ENCODE measurements at places on chromosomes 12 and 14. TPM values are rescaled to one million over a fixed set of nuclear protein-coding genes. Genes with fewer than 3 reads are reported as not detected.

The SDR9C7 gene
- not detected for total RNA-seq

The WNT1 gene
- 0.23 TPM for total RNA-seq

- H3K27ac ChIP-seq = no peak overlapping the region
- H3K4me3 ChIP-seq = no peak overlapping the region
These were observed 14.1 kb upstream of the TMEM119 start for GRCh38 chr12:108611884-108612415.

DNA sequence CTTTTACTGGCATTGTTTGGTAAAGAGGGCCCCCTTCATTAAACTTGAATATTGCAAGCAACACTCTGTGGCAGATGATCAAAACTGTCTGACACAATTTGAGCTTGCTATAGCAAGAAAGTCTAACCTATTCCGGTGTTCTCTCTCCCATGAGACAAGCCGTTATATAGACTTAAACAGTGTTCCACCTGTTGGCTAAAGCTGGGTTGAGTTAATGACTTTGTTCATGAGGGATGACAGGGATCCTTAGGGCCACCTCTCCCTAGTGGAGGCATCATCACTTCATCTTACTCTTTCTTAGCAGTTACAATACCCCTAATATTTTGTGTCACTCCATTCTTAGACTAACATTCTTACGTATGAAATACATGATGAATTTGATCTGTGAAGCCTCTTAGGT is 3.8 kb downstream of the EIF5 start:
- peaks cover 68% of the 10 kb centered on the region for H3K4me1 ChIP-seq
- no peak overlapping the region for H3K27ac ChIP-seq
- no peak for DNase-seq
- no peak overlapping the region for H3K4me3 ChIP-seq
- H3K27me3 ChIP-seq = no peaks in the 10 kb centered on the region

DNA sequence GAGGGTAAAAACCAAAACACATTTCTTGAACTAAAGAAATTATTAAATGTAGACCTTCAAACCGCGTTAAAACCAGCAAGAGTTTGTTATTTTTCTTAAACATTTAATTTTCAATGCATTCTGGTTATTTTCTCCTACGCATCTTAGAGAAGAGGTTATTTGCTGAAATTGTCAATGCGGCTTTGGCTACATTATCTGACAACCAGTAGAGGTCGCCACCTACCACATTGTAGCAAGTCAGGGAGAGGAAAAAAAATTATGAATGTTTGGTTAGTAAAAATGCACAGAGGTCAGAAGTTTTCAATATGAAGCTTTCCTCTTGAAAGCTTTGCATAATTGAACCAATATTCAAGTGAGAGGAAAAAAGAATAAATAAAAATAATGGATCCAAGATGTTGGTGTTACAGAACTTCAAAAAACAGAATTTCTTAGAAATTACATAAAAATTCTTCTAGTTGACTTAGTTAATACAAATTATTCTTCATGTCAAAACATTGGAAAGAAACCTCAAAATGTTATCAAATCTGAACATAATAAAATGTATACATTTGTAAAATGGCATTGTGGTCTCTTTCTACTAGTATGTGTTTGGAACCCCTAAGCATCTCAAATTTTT is 159.4 kb upstream of the TMTC2 start:
- H3K4me1 ChIP-seq = no peaks in the 10 kb centered on the region
- H3K27me3 ChIP-seq = no peaks in the 10 kb centered on the region
- no peaks in the 10 kb centered on the region for H3K36me3 ChIP-seq

DNA sequence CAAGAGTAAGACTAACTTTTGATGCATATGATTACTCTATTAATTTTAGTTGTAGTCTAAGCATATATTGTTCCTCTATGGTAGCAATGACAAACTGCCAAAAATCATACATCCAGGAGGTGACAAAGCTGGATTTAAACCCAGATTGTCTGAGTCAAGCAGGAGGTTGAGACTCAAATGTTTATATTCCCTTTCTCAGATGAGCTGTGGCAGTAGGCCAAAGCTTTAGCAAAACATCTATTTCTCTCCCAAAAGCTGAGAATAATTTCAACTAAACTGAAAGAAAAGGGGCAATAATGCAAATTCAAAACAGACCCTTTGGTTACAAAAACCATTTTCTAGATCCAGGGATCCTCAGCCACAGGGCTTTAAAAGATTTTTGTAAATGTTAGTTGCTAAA is 173.6 kb downstream of the SEC23A start:
- H3K36me3 ChIP-seq = no peaks in the 10 kb centered on the region
- no peak for DNase-seq
- no peak overlapping the region for H3K27ac ChIP-seq
- no peak overlapping the region for H3K4me3 ChIP-seq
- no peaks in the 10 kb centered on the region for H3K4me1 ChIP-seq

DNA sequence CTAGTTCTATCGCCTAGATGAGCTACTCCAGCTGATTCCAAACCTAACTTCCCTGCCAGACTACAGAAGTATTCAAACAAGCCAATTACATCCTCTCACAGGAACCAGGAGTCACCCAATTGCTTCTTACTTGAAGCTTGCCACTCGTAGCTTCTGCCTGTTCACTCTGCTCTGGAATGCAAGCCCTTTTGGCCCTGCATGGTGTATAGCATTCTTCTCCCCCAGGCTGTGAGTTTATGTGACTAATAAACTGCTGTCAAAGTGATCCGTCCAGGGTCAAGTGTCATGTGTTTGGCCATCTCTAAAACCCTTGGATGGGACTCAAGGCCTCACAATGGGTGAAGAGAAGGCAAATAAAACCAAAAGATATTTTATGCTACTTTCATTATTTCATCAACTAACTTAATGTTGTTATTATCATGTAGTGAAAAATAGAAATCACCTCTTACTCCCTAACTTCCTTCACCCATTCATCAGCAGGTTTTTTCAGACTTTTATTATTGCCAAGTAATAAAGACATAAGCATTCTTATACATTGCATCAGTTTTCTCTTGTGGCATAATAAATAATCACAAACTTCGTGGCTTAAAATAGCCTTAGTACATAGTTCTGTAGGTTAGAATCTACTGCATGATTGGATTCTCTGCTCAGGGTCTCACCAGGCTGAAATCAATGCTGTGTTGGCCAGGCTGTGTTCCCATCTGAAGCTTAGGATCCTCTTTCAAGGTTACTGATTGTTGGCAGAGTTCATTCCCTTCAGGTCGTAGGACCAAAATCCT is 1981.7 kb upstream of the FLRT2 start:
- H3K27ac ChIP-seq = no peak overlapping the region
- DNase-seq = no peak
- H3K4me3 ChIP-seq = no peak overlapping the region
- H3K36me3 ChIP-seq = no peaks in the 10 kb centered on the region
- H3K4me1 ChIP-seq = no peaks in the 10 kb centered on the region
- H3K27me3 ChIP-seq = no peaks in the 10 kb centered on the region

Data from spleen (tissue), 13 donors.